Mesothelial cell of epicardium (in vitro differentiated cells): ENCODE measurements at places on chromosomes 16 and 17. TPM values are rescaled to one million over a fixed set of nuclear protein-coding genes. Genes with fewer than 3 reads are reported as not detected.

DNA sequence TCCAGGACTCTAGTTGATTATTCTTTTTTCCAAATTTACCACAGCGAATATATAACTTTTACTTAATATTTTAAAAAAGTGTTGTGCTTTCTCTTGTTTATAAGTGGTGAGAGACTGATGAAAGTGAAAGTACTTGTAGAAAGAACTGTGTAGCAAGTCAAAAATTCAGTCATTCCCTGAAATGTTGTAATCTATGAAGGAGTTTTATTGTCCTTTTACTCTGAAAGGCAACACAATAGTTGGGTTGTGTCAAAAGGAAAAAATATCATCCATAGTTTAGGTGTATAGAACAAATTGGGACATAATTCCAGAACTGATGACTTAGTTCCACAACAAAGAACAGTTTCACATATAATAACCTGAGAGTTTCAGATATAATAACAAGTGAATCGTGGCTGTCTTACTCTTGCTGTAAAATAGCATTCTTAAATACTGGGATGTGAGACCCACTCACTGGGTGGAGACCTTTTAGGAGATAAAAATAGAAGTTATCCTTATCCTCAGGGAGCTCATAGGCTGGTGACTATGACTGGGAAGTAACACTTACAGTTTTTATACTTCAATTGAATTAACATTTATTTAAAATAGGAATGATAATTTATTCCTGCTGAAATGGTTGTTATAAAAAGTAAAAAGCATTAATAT lies 20.6 kb downstream of the CYB5B start:
- no peak overlapping the region for H3K4me3 ChIP-seq
- H3K4me1 ChIP-seq, result peaks cover 52% of the 10 kb centered on the region
- no peaks in the 10 kb centered on the region for H3K27me3 ChIP-seq
- H3K27ac ChIP-seq, result peak overlapping the region; percentile 90
- DNase-seq, result no peak
- peaks cover 14% of the 10 kb centered on the region for H3K36me3 ChIP-seq

Gene PIK3R5
- 0.18 to 0.27 TPM (median 0.25 TPM) in 3 replicates for total RNA-seq

Gene GAS7
- total RNA-seq, result 41.0 to 47.7 TPM (median 44.0 TPM) in 3 replicates

Gene IQCK
- total RNA-seq, result 14.7 to 16.0 TPM (median 15.4 TPM) in 3 replicates

- H3K4me1 ChIP-seq, result no peaks in the 10 kb centered on the region
- no peak for DNase-seq
- peaks cover 20% of the 10 kb centered on the region for H3K27me3 ChIP-seq
- no peaks in the 10 kb centered on the region for H3K36me3 ChIP-seq
- no peak overlapping the region for H3K4me3 ChIP-seq
- no peak overlapping the region for H3K27ac ChIP-seq
These were observed 26.9 kb upstream of the XYLT1 start for GRCh38 chr16:17497648-17498047.

- DNase-seq, result no peak
- H3K27me3 ChIP-seq, result peaks cover 6% of the 10 kb centered on the region
- no peak overlapping the region for H3K27ac ChIP-seq
- H3K4me3 ChIP-seq, result no peak overlapping the region
These were observed 65.3 kb downstream of the RBFOX1 start for GRCh38 chr16:7397901-7398300.

Gene ZP2
- not detected in 3 replicates for total RNA-seq

Gene RAB11FIP3
- 53.9 to 68.8 TPM (median 59.7 TPM) in 3 replicates for total RNA-seq

Gene AOC2
- 3.0 to 3.8 TPM (median 3.4 TPM) in 3 replicates for total RNA-seq

Gene TMEM114
- not detected in 3 replicates for total RNA-seq

DNA sequence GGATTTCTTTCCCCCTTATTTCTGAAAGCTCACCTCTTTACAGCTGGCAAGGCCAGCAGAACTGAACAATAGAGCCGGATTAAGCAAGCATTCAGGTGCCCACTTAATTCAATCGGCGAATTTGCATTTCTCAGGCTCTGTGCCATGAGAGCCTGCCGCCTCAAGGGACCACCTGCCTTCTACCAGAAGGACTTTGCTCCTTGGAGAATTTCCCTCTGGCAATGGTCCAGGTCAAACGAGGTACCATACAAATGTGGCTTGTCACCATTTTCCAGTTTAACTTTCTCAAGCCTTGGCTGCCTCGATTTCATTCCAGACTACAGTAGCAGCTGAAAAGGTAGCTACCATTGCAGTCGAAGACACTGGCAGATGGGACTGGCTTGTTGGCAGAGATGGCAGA lies 534.0 kb downstream of the MAF start:
- DNase-seq, result no peak

DNA sequence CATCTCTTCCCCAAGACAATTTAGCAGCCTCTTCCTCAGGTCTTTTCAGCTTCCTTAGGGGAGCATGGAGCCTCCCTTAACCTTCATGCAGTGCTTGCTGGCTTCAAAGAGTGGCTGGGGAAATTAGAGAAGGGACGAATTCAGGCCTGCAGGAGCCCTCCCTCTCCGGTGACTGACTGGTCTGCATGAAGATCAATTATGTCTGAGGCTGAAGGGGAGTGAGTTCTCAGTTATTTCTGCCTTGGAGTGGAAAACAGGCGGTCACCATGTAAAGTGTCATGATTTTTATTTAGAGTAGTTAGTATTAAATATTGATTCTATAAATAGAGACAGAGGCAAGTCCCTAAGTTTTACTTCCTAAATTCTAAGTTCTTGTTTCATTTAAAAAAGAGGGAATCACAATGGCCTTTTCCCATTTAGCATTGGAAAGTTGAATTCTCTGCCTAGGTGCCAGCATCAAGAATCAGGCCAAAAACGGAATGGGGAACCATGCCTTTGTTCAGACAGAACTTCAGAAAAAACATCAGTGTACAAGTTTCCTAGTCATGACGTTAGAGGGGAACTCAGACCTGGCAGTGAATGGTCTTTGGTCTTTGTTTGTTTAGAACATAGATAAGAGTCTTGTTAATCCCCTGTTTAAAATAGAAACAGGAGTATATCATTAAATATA lies 4.4 kb downstream of the GABARAPL2 start:
- peaks cover 18% of the 10 kb centered on the region for H3K4me1 ChIP-seq
- no peak for DNase-seq
- H3K36me3 ChIP-seq, result peaks cover 35% of the 10 kb centered on the region
- no peak overlapping the region for H3K4me3 ChIP-seq
- no peak overlapping the region for H3K27ac ChIP-seq

DNA sequence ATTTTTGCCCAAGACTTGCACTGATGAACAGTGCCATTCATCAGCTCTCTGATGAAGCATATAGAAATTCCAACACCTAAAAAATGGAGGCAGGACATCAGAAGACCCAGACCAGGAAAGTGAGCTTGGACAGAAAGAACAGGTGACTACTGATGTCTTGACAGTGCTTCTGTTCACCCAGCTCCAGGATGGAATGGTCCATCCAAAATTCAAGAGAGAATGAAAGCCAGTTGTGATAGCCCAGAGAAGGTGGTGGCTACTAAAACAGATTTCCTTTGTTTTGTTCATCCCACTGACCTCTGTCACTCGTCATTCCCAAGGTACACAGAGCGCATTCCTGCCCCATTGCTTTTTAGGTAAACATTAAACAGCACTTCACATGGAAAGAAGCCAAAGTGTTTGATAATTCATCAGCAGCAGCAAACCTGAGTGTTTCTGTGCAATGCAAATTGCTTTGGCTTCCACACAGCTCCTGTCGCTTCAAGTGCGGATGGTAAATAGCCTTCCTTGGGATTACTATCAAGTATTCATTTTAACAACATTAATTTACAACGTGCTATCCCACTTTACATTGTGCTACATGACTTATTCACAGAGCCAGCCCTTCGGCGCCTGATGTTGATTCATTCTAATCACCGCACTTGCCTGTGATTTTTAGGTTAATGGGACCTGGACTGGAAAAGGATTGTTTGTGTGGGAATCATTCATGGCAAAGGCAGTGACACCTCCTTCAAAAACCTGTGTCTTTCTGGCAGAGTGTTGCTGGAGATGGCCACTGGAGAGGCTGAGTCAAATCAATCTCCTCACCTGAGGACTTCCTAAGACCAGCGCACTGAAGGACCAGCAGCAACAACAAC lies 65.1 kb upstream of the TOX3 start:
- no peaks in the 10 kb centered on the region for H3K36me3 ChIP-seq
- no peak for DNase-seq
- no peak overlapping the region for H3K27ac ChIP-seq
- H3K27me3 ChIP-seq, result peaks cover 21% of the 10 kb centered on the region

Gene CX3CL1
- total RNA-seq, result 2.3 to 3.1 TPM (median 2.5 TPM) in 3 replicates

Gene GP2
- not detected in 3 replicates for total RNA-seq

DNA sequence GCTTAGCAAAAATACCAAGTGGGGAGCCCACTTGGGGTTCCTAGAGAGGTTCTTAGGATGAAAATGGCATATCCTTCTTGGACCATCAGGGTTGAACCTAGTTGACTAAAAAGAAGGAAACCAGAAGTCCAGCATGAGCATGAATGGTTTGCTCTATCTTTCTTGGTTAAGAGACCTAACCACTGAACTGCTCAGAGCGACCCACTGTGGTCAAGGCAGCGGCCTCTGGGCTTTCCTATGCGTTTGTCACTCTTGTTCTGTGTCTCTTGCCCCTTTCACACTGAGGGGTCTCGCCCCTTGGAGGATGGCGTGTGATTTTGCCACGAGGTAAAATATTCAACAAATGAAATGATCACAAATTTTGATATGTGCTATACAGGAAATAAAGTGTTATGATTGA lies 526 bp upstream of the BORCS6 start:
- H3K27ac ChIP-seq, result peak overlapping the region; percentile 85
- no peaks in the 10 kb centered on the region for H3K36me3 ChIP-seq
- peaks cover 11% of the 10 kb centered on the region for H3K4me1 ChIP-seq
- no peaks in the 10 kb centered on the region for H3K27me3 ChIP-seq
- no peak for DNase-seq
- H3K4me3 ChIP-seq, result no peak overlapping the region

DNA sequence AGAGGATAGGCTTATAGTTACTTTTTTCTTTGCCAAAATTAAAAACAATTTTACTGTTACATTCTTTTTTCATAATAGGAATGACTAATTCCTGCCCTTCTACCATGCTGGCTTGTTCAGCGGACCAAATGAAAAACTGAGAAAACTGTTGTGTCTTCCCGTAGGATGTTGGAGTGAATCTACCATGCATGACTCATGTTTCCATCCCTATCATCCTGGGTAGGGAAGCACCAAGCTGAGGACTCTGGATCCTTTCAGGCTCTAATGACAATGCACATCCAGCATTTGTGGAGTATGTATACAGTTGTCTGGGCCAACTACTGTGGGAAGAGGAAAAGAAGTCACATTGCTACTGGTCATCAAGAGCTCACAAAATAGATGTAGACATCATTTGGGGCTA lies 41.1 kb upstream of the DHX8 start:
- H3K4me3 ChIP-seq, result no peak overlapping the region
- no peaks in the 10 kb centered on the region for H3K36me3 ChIP-seq
- H3K27ac ChIP-seq, result no peak overlapping the region

DNA sequence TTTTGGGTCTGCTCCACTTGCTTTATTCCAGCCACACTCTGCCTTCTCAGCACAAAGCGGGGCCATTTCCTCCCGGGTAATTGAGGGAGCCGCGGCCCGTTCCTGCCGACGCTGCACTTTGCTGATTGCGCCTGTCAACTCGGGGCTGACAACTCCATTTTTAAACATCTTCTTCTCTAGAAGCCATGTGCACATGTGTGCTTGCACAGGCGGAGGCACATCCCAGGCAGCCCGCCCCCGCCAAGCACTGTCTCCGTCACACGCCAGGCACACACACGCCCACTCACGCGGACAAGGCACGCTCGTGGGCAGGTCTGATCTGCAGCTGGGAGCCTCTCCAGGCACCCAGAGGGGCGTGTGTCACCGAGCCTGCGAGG lies 63.2 kb downstream of the ENGASE start:
- H3K27ac ChIP-seq, result no peak overlapping the region
- H3K4me1 ChIP-seq, result no peaks in the 10 kb centered on the region
- no peak overlapping the region for H3K4me3 ChIP-seq
- H3K27me3 ChIP-seq, result peaks cover 89% of the 10 kb centered on the region
- DNase-seq, result no peak
- H3K36me3 ChIP-seq, result no peaks in the 10 kb centered on the region

Gene SHISA9
- total RNA-seq, result 0.04 TPM in 1 of 3 replicates, not detected in the others

GRCh38 chr16:66485376-66485775 lies 58.3 kb downstream of the BEAN1 start:
- peaks cover 26% of the 10 kb centered on the region for H3K4me1 ChIP-seq
- H3K27me3 ChIP-seq, result no peaks in the 10 kb centered on the region
- no peak overlapping the region for H3K4me3 ChIP-seq
- no peak for DNase-seq
- H3K36me3 ChIP-seq, result no peaks in the 10 kb centered on the region

Gene SLC6A4
- total RNA-seq, result 0.84 to 1.1 TPM (median 0.91 TPM) in 3 replicates

- DNase-seq, result no peak
- H3K4me1 ChIP-seq, result no peaks in the 10 kb centered on the region
- H3K27me3 ChIP-seq, result peaks cover 42% of the 10 kb centered on the region
- H3K27ac ChIP-seq, result no peak overlapping the region
- no peaks in the 10 kb centered on the region for H3K36me3 ChIP-seq
These were observed 45.8 kb upstream of the TOX3 start for GRCh38 chr16:52592778-52593177.

- H3K27me3 ChIP-seq, result peaks cover 24% of the 10 kb centered on the region
- no peak overlapping the region for H3K4me3 ChIP-seq
These were observed 262.6 kb downstream of the MAF start for GRCh38 chr16:79337906-79338305.

DNA sequence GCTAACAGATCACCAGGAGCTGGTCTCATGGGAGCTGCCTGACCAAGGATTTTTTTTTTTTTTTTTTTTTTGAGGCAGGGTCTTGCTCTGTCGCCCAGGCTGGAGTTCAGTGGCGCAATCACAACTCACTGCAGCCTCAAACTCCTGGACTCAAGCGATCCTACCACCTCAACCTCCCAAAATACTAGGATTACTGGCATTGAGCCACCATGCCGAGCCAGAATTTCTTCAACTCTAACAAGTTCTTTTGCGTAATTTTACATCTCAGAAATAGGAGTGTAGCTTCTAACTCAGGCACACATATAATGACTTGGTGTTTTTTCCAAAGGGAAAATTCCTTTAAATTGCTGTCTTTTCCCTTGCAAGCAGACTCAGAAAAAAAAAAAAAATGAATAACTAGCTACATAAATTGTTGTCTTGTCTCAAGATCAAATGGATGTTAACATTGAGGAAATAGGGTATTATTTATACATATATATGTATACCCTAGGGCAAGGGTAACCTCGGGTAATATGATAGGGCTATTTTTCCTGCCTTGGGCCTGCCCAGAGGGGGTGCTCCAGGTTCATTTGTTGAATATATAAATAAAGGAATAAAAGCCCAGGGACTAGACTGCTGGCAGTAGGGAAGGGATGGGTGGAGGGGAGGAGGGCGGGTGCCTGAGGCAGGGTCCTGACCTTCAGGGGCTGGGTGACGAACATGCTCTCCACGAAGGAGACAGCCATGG lies 42.8 kb upstream of the GCSH start:
- H3K4me3 ChIP-seq, result no peak overlapping the region
- peaks cover 11% of the 10 kb centered on the region for H3K4me1 ChIP-seq
- DNase-seq, result no peak
- H3K27me3 ChIP-seq, result no peaks in the 10 kb centered on the region
- H3K36me3 ChIP-seq, result no peaks in the 10 kb centered on the region

GRCh38 chr17:42017866-42018200 lies 594 bp upstream of the DNAJC7 start:
- H3K36me3 ChIP-seq, result peaks cover 7% of the 10 kb centered on the region
- H3K4me3 ChIP-seq, result peak overlapping the region; percentile 99
- H3K27ac ChIP-seq, result peak overlapping the region; percentile 97
- H3K4me1 ChIP-seq, result peaks cover 43% of the 10 kb centered on the region
- H3K27me3 ChIP-seq, result no peaks in the 10 kb centered on the region
- DNase-seq, result no peak
